CD4-positive, alpha-beta memory T cell (primary cell): ENCODE measurements at places on chromosomes 6 and 20.

GRCh38 chr6:82408952-82409431 lies 45.4 kb downstream of the TPBG start:
- no peak for DNase-seq

GRCh38 chr20:15564981-15565380 lies 1008.3 kb downstream of the KIF16B start:
- no peak for DNase-seq

DNA sequence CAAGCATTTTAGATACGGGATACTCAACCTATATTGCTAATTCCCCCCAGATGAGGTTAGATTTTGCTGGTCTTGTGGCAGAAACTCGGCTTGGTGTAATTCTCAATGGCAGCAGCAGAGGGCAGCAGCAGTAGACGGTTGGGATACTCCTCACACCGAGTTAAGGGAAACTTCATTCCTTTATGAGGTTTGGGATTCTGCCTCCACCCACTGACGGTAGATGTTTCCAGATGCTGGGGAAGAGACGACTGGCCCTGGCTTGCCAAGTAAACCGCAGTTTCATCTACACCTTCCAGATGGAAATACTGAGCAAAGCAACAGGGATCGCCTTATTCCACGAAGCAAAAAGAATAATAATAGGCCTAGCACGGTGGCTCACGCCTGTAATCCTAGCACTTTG lies 8.2 kb upstream of the TBC1D7 start:
- DNase-seq = peak; percentile 59

- no peak for DNase-seq
Observed at GRCh38 chr20:40230486-40230885, 458.6 kb downstream of the MAFB start.

- no peak for DNase-seq
Observed at GRCh38 chr20:1150218-1150617, 31.8 kb downstream of the PSMF1 start.

DNA sequence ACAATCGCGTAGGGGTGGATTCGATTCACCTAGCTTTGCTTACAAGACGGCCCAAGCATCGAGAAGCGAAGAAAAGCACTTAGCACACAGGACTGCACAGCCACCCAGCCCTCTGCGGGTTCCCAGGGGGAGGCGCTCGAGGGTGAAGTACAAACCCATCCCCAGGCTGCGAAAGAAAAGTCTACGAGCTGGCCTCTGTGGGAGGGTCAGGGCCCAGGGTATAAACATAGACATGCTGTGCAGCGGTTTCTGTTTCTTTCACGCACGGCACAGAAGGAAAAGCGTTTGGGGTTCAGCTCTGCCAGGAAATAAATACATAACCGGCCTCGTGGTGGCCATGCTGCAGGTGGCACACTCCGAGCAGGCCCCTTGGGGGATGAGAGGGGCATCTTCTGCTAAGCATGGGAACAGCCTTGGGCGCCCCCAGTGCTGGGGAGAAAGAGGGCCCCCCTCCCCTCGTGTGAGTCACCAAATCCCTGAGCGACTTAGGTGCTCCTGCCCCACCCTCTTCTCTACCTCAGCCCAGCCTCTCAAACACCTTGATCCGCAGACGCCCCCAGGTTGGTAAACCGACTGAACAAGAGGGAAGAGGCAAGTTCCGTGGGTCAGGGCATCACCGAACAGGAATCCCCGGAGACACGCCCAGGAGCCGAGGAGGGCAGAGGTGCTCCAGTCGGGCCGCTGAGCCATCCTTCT lies 91.6 kb upstream of the RIPOR2 start:
- peak; percentile 87 for DNase-seq

DNA sequence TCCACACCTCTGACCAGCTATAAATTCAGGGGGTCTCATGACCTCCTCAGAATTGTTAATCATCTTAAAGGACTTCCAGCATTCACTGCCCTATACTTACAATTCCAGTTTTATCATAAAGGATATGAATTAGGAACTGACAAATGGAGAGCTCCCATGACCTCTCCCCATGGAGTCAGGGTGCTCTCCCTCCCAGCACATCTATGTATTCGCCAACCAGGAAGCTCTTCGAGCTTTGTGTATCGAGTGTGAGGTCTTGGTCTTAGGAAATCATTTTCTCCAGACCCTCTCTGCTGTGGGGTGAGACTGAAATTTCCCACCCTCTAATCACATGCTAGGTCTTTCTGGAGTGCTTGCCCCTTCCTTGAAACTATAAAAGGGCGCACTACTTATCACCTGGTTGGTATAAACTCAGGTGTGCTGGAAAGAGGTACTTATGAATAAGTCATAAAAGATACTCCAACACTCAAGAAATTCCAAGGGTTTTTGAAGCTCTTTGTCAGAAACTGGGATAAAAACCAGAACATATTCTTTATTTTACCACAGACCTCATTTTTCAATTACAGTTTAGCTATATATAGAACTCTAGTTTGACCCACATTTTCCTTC lies 238.4 kb upstream of the OPRM1 start:
- DNase-seq = no peak

GRCh38 chr6:53831936-53832660 lies 37.3 kb downstream of the LRRC1 start:
- DNase-seq = no peak

- no peak for DNase-seq
Observed at GRCh38 chr6:20978151-20978614, 443.9 kb downstream of the CDKAL1 start.

- DNase-seq = no peak
Observed at GRCh38 chr6:104414723-104415122, 445.0 kb downstream of the HACE1 start.

- DNase-seq = peak; percentile 93
Observed at GRCh38 chr6:31652925-31653724, 664 bp upstream of the BAG6 start.

DNA sequence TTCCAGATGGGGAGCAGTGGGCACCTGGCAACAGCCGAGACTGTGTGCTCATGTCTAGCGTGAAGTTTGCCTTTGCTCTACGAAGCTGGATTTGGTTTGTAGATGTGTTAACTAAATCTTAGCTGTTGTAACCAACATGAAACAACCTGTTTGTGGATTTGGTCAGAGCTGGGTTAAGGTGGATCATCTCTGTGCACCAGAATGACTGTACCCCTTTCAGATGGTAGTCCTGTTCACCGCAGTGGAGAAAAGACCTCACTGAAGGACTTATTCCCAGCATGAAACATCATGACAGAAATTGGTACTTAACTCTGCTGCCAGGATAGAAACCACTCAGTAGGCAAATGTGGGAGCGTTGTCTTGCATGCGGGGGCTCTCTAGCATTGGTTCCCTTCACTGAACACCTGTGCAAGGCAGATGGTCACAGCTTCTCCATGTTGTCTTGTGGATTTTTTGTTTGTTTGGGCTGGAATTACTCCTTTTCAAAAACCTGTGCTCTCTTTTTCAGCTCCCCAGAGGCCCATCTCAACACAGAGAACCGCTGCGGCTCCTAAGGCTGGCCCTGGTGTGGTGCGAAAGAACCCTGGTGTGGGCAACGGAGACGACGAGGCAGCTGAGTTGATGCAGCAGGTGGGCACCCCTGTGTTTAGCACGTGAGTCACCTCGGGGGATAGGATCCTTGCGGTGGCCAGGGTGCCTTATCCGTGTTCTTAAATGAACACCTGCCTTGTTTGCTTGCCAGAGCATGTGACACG lies 19.3 kb upstream of the EFCAB8 start:
- DNase-seq = no peak

- DNase-seq = no peak
Observed at GRCh38 chr6:74248966-74249365, 553.0 kb downstream of the CD109 start.

GRCh38 chr6:111154981-111155380 lies 67.7 kb downstream of the SLC16A10 start:
- DNase-seq = no peak

DNA sequence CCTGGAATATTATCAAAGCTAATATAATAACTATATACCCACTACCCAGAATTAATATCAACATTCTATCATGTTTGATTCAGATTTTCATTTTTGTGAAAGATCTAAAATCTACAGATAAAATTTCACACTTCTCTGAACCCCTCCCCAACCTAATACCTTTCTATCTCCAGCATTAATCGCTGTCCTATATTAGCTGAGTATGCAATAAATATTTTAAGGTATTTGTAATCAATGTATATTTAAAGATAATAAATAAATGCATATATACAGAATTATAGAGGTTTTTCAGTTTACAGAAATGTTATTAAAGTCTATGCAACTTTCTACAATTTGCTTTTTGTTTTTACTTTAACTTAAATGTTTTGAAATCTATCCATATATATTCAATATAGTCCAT lies 156.7 kb upstream of the NRSN1 start:
- DNase-seq = no peak

DNA sequence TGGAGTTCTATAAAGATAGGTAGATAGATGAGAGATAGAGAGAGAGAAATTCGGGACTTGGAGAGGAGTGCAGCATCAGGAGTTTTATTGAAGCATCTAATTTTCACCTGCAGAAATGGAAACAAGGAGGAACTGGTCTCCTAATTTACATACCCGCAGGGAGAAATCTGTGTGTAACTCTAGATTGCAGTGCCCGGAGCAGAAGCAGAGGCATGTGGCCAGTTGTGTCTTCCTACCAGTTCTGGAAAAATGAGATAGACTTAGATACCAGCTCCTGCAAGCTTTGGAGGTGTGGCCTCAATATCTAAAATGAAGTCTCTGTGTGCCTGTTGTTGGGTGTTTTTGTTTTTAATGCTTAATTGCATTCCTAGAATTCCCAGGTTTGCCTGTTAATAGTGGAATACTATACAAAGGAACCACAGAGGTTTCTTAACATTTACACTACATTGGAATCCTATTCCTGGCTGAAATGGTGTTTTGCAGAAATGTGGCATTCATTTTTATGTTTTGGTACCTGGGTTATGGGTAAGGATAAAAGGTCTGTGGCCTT lies 57.4 kb downstream of the DTD1 start:
- DNase-seq = no peak

GRCh38 chr20:647479-648019 lies 5.5 kb downstream of the SRXN1 start:
- no peak for DNase-seq

DNA sequence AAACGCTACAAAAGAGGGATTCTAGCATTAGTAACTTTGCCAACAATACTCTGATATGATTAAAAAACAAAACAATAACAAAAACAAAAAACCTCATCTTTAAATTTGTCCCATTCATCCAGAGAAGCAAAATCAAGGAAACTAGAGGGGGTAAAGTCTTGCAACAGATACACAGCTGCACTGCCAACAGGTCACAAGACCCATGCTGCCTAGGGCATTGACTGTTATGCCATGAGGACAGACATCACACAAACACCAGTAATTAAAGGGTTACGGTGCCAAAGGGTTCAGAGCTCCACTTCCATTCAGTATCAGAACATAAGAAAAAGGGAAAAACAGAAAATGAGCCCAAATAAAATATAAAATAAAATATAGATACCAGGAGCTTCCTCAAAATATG lies 1.6 kb downstream of the TBC1D20 start:
- no peak for DNase-seq

GRCh38 chr20:61762167-61762710 lies 303.4 kb downstream of the TAF4 start:
- no peak for DNase-seq

DNA sequence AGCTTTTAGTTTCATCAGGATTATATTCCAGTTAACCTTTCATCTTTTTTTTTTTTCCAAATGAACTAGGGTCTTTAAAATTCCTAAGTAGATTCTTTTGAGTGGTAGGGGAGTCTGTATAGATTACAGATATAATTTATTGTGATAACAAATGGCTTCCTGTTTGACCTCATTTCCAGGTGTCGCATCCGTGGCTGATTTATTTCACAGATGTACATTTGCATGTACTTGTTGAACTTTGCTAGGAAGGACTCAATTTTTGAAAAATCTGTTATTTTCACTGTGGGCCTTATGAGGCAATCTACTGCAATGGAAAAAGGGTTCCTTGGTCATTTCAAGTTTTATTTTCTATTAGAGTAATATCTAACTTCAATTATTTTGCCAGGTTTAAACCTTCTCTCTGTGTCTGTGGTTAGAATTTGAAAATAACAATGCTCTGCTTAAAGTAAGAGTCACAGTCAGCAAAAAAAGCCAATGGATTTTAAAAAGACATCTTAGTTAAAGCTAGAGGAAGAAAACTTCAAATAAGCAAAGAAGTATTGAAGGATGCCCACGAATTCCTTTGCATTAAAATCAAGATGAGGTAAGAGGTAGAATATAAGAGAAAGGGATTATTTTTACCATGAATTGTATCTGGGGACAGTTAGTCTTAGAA lies 57.9 kb downstream of the SAMD5 start:
- no peak for DNase-seq

- no peak for DNase-seq
Observed at GRCh38 chr20:23161968-23162696, 76.0 kb upstream of the CD93 start.

GRCh38 chr20:37365760-37366638 lies 20.1 kb downstream of the SRC start:
- DNase-seq = no peak

GRCh38 chr6:142334294-142334693 lies 32.5 kb downstream of the ADGRG6 start:
- no peak for DNase-seq

- no peak for DNase-seq
Observed at GRCh38 chr20:57241363-57241991, 25.0 kb downstream of the BMP7 start.

DNA sequence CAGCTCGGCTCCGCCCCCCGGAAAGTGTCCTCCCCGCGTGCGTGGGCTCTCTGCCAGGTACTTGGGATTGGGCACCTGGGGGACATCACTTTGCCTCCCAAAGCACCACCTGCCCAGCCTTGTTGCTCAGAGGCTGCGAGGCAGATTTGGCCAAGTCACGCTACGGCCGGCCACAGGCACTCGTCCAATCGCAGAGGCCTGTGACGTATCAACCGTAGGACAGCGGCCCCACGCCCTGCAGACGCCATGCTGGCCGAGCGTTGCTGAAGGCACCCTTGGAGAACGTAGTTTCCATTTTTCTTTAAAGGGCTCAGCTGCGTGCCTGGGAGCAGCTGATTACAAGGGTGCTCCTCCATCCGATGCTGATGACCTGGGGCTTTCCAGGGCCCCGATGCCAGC lies 3.1 kb downstream of the NTSR1 start:
- DNase-seq = no peak

DNA sequence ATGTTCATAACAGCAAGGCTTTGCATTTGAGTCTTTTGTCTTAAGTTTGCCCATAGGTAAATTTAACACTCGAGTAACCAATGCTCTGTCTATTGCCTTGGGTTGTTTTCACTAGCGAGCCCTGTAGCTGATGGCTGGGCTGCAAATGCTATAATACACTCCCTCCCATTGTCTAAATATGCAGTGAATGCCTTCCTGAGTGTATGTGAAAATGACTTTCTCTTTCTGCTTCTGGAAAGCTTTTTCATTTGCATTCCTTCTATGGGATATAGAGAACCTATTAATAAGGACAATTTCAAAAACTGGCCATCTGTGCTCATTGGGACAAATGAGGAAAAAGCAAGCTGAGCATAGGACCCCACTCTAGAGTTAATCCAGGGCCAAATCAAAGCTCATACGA lies 156.5 kb upstream of the FBXL4 start:
- no peak for DNase-seq

GRCh38 chr20:24321973-24322372 lies 147.5 kb upstream of the SYNDIG1 start:
- no peak for DNase-seq

GRCh38 chr6:148520109-148520841 lies 177.6 kb downstream of the SASH1 start:
- no peak for DNase-seq

- no peak for DNase-seq
Observed at GRCh38 chr6:116156405-116157326, 30.7 kb upstream of the COL10A1 start.
